ENCODE measurements at places on chromosomes 7 and 10.
A peak's percentile ranks its signal among the peaks of the same experiment; 100 is the strongest.

DNA sequence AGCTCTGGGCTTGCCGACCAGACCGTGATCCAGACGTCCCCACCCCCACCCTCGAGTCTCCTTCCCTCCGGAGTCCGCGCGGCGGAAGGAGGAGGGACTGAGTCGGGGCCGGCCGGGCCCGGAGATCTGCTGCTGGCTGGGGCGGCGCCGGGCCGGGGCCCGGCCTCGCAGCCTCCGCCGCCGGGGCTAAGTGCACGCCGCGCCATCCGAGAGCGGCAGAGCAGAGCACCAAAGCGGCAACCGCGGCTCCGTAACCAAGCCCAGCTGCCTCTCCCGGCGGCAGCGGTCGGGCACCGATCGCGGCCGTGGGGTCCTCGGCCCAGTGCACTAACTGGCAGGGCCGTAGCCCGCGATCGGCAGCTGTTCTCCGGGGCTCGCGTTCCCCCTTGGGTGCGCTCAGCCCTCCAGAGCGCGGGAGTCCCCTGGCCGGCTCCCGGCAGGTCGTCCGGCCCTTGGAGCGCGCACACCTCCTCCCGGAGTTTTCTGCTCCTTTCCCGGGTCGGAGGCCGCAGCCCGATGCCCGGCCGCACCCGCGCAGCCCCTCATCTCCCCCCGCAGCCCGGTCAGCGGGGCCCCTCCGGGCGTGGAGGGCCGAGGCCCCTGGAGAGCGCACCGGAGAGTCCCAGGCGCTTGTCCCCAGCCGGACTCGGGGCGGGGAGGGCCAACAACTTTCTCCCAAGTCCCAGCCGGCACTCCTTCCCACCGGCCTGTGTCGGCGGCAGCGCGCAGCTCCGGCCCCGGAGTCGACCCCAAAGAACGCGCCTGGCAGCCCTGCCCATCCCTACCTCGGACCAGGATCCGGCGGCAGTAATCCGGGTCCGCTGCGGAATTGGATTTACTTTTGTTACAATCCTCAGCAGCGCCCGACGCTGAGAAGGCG lies 799 bp downstream of the VAX1 start:
- DNase-seq = no peak

GRCh38 chr7:136687693-136688322 lies 180.6 kb upstream of the CHRM2 start:
- DNase-seq = peak; percentile 5

- DNase-seq = no peak
These were observed 16.2 kb downstream of the CCNY start for GRCh38 chr10:35352512-35352911.

DNA sequence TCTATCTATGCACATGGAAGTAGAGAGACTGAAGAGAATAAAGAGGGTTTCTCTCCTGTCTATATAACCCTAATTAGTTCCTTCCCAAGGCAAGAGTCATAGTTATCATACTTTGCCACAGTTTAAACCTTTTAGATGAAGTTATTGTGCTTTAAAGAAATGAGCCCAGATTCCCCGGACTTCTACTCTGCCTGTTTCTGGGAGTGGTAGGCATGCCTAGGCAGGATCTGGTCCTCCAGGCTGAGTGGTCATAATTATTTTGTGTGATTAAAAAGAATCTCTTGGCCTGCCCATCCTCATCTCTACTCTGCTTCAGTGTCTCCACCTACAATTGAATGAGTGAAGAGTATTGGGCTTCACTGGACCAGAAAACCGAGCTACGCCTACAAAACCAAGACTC lies 179.2 kb downstream of the IMMP2L start:
- no peak for DNase-seq

DNA sequence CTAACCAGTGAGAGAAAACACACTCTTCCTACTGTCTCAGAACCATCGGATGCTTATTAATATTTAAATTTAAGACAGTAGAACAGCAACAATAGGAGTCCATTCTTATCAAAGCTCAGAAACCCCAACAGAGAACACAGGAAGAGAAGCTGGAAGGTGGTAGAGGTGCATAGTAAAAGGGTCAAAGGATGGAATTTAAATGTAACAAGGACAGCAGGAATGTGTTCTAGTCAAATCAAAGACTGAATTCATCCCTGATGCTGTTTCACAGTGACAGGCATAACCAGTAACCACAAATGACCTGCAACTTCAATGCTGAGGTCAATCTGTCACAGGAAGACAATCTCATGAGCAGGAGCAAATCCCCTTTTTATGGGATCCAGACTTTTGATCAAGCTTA lies 1259.7 kb downstream of the XPNPEP1 start:
- no peak for DNase-seq

GRCh38 chr10:71623098-71623985 lies 96.2 kb downstream of the C10orf105 start:
- DNase-seq = no peak

DNA sequence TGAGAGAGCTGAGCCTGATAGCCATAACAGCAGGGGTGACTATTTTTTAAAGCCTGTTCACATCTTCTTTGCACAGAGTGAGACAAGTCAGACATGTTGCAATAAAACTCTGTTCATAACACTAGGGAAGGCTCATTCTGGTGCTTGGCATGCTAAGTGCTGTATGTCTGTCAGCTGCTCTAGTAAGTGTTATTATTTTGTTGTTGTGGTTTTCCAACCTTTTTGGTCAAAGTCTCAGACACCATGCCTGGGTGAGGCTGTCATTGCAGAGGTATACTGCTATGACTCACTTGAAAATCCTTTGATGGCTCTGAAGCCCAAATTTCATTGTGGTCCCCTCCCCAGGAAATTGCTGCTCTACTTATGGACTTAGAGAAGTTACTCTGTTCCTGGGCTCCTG lies 129.7 kb downstream of the ADRA2A start:
- no peak for DNase-seq

GRCh38 chr10:17768957-17769356 lies 17.0 kb downstream of the TMEM236 start:
- no peak for DNase-seq

DNA sequence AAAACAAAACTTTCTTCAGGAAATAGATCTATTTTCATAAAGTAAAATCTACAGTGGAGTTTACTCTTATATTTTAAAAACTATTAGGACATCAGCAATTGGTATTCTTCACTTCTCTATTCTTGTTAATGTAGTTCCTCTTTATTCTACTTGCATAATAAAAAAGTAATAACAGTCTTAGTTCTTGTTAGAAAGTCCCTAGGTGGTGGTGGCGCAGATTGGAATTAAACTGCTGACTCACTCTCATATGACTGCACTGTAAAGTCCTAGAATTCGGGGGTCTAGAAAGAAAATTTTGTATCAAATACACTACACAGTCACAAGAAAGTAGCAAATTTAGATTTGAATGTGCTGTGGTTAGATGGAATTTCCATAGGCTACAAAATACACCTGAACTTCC lies 44.6 kb upstream of the TES start:
- DNase-seq = no peak

GRCh38 chr7:39414224-39415035 lies 151.8 kb upstream of the YAE1 start:
- peak; percentile 60 for DNase-seq

- DNase-seq = no peak
These were observed 57.3 kb downstream of the INPP5F start for GRCh38 chr10:119782981-119783664.

GRCh38 chr7:70014472-70015177 lies 416.4 kb downstream of the AUTS2 start:
- DNase-seq = no peak

DNA sequence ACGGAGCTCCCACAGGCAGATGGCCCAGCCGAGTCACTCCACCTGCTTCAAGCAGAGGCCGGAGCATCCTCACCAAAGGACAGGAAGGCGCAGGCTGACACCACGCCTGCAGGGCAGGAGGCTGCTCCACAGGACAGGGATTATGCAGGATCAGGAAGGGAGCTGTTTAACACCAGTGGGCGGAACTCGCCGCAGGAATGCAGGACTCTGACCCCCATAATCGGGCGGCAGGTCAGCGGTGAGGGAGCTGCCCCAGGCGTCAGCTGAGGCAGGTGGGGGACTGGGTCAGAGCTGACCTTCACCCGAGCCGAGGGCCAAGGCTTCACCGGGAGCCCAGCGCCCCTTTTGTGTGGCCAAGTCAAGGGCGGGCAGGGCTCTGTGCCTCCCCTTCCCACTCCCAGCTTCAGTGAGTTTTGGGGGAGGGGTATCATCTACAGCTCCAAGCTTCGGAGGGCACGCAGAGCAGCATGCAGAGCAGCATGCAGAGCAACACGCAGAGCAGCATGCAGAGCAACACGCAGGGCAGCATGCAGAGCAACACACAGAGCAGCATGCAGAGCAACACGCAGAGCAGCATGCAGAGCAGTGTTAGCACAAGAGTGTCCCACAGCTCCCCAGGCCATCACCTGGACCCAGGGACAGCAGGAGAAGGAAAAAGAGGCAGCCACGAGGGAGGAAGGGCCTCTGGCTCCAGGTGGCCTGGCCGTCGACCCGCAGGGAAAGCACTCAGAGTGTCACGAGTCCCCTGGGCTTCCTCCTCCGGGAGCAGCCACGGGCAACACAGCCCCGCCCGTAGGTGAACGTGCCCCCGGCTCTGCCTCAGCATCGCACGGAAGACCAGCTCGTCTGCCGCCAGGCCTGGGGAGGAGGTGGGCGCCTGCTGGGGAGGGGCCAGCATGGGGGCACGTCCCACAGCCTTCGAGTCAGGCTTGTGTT lies 151.7 kb upstream of the PPP2R2D start:
- no peak for DNase-seq

DNA sequence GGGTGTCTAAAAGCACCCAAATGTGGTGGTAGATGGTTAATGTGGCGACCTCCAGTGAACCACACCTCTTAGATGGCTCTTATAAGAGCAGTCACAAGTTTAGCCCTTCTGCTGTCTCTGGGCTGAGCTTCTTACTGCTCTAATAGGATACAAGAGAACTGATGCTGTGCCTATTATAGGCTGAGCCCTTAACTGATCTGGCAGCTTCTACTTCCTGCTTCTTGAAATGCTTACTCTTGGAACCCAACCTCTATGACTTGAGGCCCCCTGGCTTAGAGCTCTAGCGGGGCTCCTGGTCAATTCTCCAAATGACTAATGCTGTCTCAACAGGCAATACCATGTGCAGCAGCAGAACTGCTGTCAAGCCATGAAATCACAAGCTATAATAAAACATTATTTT lies 35.0 kb upstream of the LSM8 start:
- no peak for DNase-seq

DNA sequence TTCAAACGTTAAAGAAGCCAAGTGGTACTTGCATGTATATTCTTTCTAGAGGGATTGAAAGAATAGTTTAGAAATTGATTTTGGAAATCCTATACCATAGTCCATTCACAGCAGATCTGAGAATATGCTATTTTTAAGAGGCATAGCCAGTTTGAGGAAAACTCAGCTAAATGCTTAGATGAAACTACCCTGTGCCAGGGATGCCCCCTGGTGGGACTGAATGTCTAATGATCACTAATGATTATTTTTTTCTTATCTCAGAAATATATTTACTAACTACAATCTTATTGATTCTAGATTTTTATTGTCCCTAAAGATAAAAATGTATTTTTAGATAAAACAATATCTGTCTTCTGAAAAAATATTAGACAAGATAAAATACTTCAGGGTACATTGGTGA lies 844.9 kb upstream of the PHF14 start:
- peak; percentile 18 for DNase-seq

- DNase-seq = no peak
These were observed 5.9 kb downstream of the PIK3CG start for GRCh38 chr7:106870983-106871410.

DNA sequence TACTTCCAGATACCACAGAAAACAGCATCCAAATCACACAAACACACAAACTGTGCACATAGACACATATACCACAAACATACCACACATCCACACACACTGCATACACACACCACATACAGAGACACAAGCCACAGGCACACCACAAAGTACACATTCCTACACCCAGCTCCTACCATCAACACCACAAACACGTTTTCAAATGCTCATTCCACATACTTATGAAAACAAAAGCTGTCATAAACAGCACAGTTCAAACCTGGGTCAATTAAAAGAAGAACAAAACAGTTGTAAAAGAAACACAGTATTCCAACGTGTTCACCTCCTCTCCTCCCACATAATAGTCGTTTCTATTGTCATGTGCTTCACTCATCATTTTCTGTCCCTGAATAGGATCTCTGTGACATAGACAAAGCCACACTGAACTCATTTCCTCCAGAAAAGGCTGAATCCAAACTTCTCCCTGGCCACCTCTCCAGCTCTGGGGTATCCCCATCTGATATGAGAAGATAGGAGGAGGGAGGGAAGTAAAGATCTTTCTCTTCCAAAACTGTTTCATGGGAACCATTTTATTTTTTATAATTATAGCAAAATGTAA lies 89.2 kb downstream of the CXCL12 start:
- no peak for DNase-seq

GRCh38 chr7:76267894-76268183 lies 34.6 kb upstream of the HSPB1 start:
- no peak for DNase-seq

GRCh38 chr10:106360870-106361269 lies 803.6 kb downstream of the SORCS1 start:
- no peak for DNase-seq

GRCh38 chr7:138663725-138664710 lies 37.1 kb downstream of the SVOPL start:
- peak; percentile 65 for DNase-seq

GRCh38 chr10:24120646-24121045 lies 88.3 kb upstream of the KIAA1217 start:
- no peak for DNase-seq

- no peak for DNase-seq
These were observed 8.7 kb downstream of the ESYT2 start for GRCh38 chr7:158820656-158821055.

- DNase-seq = no peak
These were observed 239.9 kb downstream of the ADRA2A start for GRCh38 chr10:111316722-111317212.

DNA sequence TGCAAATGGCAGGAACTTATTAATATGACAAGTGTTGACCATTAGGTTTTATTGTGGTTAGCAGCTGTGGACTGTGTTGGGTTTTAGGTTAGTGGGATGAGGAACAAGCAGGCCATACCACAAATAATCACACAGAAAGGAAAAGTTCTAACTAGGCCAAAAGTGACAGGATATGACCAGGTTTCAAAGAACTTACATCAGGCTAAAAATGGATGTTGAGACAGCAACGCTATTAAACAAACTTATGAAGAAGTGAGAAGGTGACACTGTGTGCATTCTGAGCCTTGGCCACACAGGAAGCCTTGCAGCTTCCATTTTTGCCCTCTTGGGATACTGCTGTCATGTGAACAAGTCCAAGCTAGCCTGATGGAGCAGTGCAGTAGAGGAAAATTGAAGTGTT lies 568.8 kb downstream of the HTR7 start:
- DNase-seq = no peak

- DNase-seq = no peak
These were observed 287.8 kb upstream of the SHH start for GRCh38 chr7:156100086-156100485.

GRCh38 chr7:85829817-85830432 lies 643.1 kb upstream of the SEMA3D start:
- peak; percentile 49 for DNase-seq

- no peak for DNase-seq
These were observed 70.4 kb upstream of the VIPR2 start for GRCh38 chr7:159215076-159215475.
